DMS79 treated with DMSO at 0.1 percent for 48 hours (cell line): ENCODE measurements at places on chromosomes 13 and 19.

- DNase-seq = no peak
Observed at GRCh38 chr13:33785384-33785783, 32.6 kb upstream of the RFC3 start.

- no peak for DNase-seq
Observed at GRCh38 chr19:4908360-4908759, 941 bp upstream of the UHRF1 start.

GRCh38 chr13:114134944-114135610, 2.7 kb upstream of the RASA3 start:
- DNase-seq = peak; percentile 98

DNA sequence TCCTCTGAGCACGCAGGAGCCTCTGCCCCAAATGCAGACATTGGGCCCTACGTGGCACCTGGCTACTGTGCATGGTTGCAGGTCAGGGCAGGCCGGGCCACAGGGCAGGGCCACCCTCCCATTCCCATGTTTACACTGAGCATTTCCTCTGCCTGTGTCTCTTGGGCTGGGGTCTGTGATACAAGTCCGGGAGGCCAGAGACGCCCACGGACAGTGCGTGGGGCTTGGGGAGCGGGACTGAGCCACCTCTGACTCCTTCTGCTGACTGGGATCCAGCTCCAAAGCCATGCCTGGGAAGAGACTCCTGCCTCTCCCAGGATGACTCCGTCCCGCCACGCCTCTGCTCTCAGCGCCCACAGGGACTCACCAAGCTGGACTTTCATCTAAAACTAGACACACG, 18.8 kb downstream of the GAS6 start:
- no peak for DNase-seq
